ENCODE measurements at places on chromosomes 5 and 9. TPM values are rescaled to one million over a fixed set of nuclear protein-coding genes. Genes with fewer than 3 reads are reported as not detected.

DNA sequence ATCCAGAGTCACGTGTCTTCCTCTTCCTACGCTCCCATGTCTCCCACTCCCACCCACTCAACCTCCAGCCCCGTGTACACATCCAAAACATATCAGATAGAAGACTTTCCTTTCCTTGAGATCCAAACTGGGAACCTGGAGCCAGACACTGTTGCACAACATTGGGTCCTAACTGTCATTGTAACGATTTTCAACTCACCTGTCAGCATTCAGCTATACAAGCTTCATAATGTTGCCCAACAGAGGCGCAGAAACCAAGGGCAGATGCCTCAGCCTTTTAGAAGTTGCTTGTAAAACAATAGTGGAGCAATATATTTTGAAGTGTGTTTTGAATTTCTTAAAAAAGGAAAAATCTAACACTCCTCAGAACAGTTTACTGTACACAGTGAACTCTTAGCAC, 84.9 kb upstream of the GLIS3 start:
- DNase-seq: no peak

DNA sequence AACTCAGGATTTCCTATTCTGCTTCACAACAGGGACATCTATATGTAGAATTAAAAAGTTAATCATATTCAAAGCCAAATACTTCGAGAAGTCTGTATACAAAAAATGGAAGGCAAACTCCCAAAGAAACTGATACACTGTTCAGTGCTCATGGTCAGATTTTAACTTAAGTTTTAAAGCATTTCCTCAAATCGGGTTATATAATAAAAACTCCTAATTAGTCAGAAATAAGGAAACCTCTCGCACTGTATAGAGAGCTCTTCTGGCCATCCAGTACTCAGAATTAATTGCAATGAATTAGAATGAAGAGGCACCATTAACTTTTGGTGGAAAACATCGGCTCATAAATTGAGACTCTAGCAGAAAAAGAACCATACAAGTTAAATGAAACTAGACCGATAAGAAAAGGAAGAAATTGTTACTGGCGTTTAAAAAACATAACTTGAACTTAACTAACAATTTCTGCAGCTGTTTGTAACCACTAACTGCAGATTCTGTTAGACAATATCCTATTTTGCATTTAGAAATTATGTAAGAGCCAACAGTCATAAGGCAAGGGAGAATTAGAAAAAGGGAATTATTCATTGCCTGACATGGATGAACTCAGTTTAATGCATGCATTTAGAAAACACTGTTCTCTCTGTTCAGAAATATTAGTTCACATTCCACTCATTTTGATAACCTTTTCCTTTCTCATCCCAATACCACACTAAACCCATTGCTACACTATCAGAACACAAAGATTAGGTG, 96.6 kb downstream of the FNBP1 start:
- DNase-seq: no peak

- DNase-seq: no peak
Measured at GRCh38 chr9:125642311-125642710, 64.7 kb downstream of the MAPKAP1 start.

DNA sequence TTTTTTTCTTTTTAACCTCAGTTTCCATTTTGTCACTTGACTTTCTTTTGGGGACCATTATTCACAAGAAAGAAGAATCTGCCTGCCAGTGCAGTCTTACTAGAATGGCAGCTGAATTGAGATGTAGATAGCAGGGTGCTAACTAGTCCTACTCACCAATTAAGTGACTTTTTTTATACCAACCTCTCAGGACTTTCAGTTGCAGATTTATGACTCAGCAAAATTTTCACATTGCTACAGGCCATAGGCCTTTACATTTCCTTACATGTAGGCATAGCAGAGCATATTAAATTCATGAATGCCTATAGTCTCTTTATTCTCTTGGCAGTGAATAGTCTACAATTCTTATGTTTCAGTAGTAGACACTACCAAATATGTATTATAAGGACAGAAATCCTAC, 54.0 kb upstream of the FKTN start:
- no peak for DNase-seq

- DNase-seq: no peak
Measured at GRCh38 chr9:121262953-121263352, 5.0 kb upstream of the GSN start.

DNA sequence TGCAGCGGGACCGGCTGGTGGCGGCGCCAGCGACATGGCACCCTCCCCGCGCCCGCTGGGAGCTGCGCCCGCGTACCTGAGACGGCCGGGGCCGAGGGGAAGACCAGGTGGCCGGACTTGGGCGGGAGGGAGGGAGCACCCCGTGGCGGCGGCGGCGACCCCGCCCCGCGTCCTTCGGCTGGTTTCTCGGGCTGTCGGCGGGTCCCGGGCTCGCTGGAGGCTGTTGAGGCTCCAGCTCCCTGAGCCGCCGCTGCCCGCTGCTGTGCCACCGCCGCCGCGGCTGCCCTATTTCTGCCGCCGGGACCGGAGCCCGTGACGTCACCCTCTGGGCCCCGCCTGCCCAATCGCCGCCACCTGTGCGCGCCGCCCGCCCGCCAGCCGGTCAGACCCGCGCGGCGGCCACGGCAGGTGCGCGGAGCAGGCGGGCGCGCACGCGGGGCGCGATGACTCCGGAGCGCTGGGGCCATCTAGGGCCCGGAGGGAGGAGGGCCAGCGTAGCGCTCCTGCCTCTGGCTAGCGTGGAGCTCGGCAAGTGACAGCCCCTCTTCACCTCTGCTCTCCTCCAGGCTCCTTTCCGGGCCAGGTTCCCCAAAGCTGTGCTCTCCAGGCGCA, at the start of gene FSTL4:
Gene FSTL4 (minus strand): TSS at position 293 of the 612 bp plus-strand sequence.
- no peak for DNase-seq

DNA sequence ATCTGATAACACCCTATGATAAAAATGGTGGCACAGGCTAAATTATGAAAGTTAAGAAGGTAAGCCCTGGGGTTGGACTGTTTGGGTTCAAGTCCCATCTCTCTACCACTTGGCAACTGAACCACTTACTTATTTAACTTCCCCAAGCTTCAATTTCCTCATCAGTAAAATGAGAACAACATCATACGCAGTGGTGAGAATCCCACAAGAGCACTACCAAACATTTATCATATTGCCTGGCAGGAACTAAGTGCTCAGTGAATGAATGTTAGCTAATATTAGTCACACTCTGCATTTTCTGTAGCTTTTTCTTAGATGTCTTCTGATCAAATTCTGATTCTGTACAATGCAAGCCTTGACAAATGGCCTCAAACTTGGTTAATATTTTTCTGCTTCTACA, 306.7 kb downstream of the EBF1 start:
- no peak for DNase-seq

GRCh38 chr5:133256276-133256675, 204.5 kb downstream of the HSPA4 start:
- no peak for DNase-seq

- no peak for DNase-seq
Measured at GRCh38 chr5:153099328-153099727, 391.1 kb upstream of the GRIA1 start.

- DNase-seq: no peak
Measured at GRCh38 chr5:128093368-128093767, 9.8 kb downstream of the SLC12A2 start.

DNA sequence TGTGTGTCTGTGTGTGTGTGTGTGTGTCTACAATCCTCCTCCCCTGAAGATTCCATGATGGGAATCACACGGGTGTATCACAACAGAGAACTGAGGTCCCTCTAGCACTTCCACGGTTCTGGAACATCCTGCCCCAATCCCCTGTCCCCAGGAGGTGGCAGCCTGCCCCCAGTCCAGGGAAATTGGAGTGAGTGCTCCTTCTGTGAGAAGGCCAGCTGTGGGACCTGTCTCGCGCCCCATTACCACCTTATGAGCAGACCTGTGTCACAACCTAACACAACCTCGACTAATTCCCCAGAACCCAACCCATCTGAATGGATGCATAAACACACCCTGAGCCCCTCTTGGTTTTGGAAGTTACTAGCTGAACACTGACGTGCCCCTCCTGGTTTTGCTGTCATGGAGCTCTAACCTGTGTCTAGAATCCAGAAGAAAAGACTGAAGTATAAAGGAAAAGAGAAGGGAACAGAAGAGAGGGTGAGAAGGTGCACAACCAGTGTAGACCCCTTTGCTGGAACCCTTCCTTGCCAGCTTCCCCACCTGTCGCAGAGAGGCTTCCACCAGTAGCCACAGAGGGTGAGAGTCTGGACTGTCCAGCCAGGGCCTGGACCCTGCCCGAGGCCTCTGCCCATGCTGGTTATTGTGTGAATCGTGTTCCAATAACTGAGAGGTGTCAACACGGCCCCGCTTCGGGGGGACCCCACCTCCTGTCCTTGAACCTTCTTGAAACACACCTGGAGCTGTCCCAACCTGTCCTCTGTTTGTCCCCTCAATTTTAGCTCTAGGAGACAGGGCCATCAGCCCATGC, 3.4 kb downstream of the BTNL9 start:
- no peak for DNase-seq

PHF24 gene
- total RNA-seq: 0.58 TPM

CDC20B gene
- not detected for total RNA-seq

GALNT12 gene
- 10.2 TPM for total RNA-seq

SLC2A6 gene
- 51.8 TPM for total RNA-seq

ALG2 gene
- 54.1 TPM for total RNA-seq

FRRS1L gene
- 0.14 TPM for total RNA-seq

SPINK1 gene
- total RNA-seq: not detected

Data from kidney epithelial cell (primary cell).